ENCODE measurements at places on chromosomes 12 and 14.

DNA sequence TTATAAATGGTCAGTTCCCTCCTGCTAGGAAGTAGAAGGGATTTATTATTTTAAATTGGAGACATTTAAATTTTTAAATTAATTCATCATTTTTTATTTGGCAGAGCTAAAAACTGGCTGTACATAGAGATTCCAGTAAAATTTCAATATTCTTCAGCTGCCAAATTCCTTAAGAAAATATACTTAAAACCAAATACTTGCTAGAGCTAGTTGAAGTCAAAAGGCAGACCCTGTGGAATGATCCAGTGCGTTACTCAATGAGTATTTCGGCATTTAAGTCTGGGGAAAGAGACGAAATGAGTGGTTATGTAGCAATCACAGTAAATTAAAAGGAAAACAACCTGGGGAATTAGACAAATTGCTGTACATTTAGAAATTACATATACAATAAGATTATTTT lies 1104.7 kb downstream of the SLC6A15 start:
- no peak for DNase-seq

GRCh38 chr14:30756594-30756993 lies 117.8 kb upstream of the COCH start:
- no peak for DNase-seq

GRCh38 chr12:49803693-49804450 lies 24.3 kb downstream of the NCKAP5L start:
- no peak for DNase-seq

GRCh38 chr12:112243255-112244110 lies 118.1 kb downstream of the TRAFD1 start:
- DNase-seq = no peak

DNA sequence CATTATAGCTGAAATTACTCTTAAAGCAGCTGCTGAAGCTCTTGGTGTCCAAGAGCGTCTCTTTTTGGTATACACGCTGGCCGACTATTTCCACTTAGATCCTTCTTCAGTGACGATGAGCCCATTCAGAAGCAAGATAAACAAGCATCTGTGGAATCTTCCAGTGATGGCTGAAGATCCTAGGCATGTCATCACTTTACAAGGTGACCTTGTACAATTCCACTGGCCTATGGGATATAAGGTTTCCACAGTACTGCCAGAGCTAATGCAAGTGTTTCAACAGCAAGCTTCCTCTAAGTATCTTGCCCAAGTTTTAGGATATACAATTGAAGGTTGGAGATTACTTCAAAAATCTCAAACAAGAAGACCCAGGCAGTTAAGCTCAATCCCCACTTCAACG lies 47.0 kb downstream of the INTS13 start:
- DNase-seq = no peak

GRCh38 chr14:22039938-22040780 lies 366.5 kb upstream of the OR4E1 start:
- no peak for DNase-seq

- DNase-seq = no peak
Measured at GRCh38 chr14:30669594-30669993, 47.5 kb downstream of the SCFD1 start.

GRCh38 chr14:32457213-32457920 lies 128.3 kb downstream of the AKAP6 start:
- no peak for DNase-seq

GRCh38 chr12:66232263-66232662 lies 43.2 kb downstream of the IRAK3 start:
- DNase-seq = no peak

- no peak for DNase-seq
Measured at GRCh38 chr12:88207921-88208620, 66.0 kb downstream of the TMTC3 start.

- DNase-seq = no peak
Measured at GRCh38 chr12:106908561-106908960, 47.1 kb upstream of the TMEM263 start.

- no peak for DNase-seq
Measured at GRCh38 chr12:121524196-121524916, 56.5 kb downstream of the KDM2B start.

GRCh38 chr12:92278378-92278828 lies 132.8 kb upstream of the BTG1 start:
- DNase-seq = no peak

DNA sequence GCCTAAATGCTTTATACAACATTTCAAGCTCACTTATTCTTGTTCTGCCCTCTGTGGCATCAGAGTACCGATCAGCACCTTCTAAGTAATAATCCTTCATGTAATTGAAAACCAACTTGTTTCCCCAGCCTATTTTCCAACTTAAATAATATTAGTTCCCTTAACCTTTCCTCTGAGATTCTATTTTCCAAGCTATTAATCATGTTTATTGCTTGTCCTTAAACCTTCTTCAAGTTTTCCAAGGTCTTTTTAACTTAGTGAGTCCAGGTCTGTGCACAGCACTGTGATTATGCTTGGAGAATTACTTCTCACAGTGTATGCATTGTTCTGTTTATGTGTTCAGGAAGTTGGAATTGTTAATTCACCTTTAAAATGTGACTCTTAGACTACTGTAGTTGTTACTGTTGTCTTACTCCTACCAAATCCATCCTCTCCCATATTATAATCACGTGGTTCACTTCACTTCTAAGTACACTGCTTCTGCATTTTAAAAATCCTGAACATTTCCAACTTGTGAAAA lies 1039.3 kb upstream of the FOXG1 start:
- DNase-seq = no peak

DNA sequence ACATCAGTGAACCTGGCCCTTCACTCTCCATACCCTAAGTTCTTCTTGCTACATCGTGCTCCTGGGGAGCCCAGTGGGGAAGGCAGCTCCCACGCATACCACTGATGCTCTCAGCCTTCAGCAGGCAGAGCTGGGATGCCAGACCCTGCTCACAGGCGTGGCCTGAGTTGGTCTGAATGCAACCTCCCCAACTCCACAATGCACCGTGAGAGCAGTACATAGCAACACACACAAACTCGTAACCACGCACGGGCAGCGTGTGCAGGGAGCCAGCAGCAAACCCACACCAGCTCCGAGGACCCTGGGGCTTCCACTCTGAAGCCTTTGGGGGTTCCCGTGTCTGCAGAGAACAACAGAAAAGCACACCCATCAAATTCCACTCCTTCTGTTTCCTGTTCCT lies 37.3 kb downstream of the ANO2 start:
- no peak for DNase-seq

- no peak for DNase-seq
Measured at GRCh38 chr12:121816925-121817647, 13.3 kb downstream of the SETD1B start.

GRCh38 chr14:102201776-102202175 lies 62.1 kb downstream of the WDR20 start:
- no peak for DNase-seq

DNA sequence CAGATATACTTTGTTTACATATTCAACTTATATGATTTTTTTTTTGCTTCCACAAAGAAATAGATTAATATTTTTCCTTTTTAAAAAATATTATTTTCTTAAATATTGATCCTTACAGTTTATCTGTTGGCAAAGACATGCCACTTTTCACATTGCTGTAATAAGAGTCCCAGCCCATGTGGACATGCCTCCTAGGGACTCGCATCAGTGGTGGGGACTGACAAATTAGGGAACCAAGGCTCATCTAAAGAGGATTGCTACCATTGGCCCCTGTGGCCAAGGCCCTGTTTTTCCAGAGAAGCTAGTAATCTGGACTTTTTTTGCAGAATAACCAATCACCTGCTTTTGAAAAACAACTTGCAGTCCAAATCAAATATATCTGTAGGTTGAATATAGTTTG lies 27.8 kb upstream of the BMAL2 start:
- no peak for DNase-seq

DNA sequence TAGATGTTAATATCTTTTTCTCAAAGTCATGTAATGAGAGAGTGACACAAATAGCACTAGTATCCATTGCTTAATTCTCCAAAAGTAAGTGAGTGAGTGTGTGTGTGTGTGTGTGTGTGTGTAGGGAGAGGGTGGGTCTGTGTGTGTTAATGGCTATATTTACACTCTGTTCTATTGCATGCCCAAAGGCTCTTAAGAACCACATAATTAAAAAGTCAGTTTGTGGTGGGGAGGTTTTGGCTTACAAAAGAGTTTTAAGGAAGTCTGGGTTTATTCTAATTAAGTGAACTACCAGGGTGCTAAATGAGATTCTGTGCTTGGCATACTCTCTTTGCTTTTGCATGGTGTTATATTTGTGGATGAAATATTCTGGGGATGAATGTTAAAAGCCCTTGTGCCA lies 1897.6 kb upstream of the FLRT2 start:
- DNase-seq = no peak

DNA sequence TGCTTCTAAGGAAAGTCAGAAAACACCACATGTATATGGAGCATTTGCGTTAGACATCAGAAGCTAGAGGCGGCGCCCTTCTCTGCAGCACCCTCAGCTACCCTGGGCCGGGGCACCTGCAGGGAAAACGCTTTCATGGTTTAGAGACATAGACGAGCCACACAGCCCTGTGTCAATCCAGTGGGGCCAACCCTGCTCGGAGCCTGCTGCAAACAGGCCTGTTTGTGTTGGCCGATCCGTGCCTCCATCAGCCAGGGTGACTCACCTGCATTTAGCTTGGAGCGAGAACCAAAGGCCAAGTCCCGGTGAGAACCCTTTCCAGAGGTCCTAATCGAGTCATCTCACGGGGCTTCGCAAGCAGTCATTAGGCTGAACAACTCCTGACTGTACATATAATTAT lies 19.5 kb upstream of the FZD10 start:
- DNase-seq = no peak

DNA sequence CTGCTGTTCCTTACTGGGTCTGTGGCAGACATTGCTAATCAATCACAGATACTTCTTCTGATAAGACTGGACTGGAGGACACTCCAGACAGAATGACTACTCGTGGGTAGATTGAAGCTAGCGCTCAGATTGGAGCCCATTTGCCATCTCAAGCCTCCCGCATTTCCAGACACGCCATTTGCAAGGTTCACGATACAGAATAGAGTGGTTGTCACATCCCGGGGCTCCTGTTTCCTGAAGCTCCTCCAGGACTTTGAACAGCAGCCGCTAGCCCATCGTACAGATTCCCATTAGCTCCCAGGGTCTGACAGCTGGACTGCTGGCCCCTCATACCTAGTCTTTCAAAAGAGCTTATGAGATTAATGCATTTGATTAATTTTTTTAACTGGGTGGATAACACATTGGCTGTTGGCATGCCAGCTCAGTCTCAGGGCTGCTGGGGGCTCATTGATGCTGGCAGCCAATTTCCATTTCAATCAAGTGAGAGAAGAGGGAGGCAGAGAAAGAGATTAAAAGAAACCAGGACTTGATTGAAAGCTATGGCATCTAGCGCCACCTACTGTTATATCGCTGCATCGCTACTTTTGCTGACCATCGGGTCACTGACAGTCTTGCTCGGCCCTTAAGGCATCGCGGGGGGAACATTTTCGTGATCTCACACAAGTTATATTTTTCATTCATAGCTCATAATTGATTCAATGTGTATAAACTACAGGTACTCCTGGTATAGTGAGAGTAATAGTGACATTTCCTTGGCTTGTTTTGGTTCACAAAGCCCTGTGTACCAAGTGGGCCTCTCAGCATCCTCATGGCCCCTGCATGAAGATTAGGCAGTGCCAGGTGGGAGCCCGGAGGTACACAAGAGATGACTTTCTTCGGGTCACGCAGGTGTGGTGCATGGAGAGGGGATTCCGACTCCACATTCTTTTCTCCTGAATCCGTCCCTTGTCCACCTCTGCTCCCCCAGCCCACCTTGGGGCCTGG lies 78.6 kb downstream of the CCDC60 start:
- no peak for DNase-seq

DNA sequence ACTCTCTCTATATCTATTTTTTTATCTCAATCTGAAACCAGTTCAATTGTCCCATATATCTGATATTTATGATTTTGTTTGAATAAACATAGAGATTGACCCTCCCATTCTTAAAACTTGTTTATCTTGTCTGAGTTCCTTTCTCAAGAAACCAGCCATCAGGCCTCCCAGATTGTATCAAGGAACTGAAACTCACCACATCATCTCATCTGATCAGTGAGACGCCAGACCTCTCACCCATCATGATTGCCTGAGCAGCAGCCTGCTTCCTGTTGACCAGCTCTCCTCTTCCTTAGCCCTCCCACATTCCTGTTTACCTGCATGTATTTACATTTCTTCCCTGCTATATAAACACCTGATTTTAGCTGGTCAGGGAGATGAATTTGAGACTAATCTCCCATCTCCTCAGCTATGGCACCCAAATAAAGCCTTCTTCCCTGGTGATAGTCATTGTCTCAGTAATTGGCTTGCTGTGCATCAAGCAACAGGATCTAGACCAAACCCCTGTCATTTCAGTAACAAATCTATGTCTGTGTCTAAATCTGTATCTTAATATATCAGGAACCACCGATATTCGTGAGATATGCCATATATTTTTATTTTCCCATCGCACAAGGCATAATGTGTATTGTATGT lies 323.6 kb downstream of the TMTC2 start:
- no peak for DNase-seq

DNA sequence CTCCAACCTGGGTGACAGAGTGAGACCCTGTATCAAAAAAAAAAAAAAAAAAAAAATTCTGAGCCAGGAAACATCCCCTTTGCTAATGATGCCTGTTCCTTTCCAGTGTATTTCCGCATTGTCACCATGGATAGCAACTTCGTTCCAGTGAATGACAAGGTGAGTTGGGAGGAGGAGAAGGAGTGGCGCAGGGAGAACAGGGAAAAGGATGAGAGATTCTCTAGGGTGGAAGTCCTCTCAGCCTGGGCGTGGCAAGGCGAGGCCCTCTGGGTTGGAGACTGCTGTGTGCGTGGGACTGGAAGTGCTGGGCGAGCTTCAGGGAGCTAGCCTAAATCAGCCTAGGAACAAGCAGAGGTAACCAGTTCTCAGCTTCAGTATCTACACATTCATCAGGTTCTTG lies 7.2 kb downstream of the A2ML1 start:
- DNase-seq = no peak

DNA sequence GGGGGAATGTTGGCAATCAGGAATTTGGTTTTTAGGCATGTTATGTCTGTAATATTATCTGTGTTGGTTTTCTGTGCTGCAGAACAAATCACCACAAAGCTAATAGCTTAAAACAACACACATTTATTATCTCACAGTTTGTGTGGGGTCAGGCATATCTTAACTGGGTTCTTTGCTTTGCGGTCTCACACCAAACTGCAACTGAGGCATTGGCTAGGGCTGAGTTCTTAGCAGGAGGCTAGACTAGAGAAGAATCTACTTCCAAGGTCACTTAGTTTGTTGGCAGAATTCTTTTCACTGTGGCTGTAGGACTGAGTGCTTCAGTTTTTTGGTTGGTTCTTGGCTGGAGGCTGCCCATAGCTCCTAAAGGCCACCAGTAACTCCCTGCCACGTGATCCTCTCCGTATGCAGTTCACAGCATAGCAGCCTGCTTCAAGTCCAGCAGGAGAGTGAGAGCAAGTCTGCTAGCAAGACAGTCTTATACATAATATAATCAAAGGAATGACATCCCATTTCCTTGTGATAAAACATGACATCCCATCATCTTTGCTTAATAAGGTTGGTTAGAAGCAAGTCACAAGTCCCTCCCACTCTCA lies 21.6 kb downstream of the ATF1 start:
- no peak for DNase-seq

GRCh38 chr14:67837011-67837624 lies 17.5 kb downstream of the RAD51B start:
- peak; percentile 25 for DNase-seq
